ENCODE measurements at places on chromosomes 16 and 17.

DNA sequence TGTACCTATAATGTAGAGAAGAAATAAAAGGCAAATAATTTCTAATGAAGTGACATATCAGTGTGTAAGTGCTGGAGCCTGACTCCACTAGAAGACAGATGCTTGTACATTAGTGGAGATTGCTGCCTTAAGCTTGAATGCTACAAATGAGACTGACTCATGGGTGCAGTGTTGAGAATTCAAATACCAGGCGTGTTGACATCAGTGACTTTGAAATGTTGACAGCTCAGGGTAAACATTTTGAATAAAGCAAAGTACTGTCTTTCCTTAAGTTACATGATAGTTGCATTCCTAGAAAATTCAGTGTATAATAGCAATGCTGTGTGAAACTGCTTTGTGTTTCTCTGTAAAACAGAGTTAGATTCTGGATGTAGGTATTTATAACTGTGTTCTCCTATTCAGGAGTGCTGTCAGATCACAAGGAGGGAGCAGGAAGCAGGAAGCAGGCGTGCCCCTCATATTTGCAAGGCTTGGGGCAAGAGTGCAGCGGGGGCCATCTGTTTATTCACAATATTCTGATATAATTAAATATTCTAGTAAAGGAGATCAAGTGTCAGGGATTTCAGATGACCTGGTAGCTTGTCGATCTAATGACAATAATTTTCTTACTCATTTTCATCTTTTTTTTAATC lies 119.0 kb downstream of the SPECC1 start:
- no peak for DNase-seq

DNA sequence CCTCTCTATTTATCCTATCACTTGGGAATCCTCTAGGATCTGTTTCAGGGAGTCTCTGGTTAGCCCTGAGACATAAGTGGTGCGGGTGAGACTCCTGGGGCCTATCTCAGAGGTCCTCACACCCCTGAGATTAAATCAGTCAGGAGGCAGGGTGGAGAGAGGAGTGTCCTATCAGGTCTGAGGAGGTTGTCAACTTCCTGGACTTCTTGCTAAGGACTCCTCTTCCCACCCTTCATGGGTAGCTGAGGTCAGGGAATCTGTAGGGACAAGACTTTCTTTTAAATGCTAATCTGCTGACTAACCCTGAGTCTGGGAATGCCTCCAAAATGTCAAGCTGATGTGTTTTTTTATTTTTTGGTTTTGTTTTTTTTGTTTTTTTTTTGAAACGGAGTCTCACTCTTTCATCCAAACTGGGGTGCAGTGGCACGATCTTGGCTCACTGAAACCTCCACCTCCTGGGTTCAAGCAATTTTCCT lies 6.6 kb upstream of the ARMC5 start:
- DNase-seq = no peak

- no peak for DNase-seq
Observed at GRCh38 chr17:64006361-64007088, 8.4 kb downstream of the PRR29 start.

GRCh38 chr16:24997665-24998064 lies 17.5 kb downstream of the ARHGAP17 start:
- DNase-seq = no peak

GRCh38 chr16:2196981-2197511 lies 641 bp upstream of the CASKIN1 start:
- DNase-seq = no peak

- DNase-seq = no peak
Observed at GRCh38 chr17:79952901-79953300, 82.8 kb downstream of the TBC1D16 start.

- no peak for DNase-seq
Observed at GRCh38 chr17:72555052-72555451, 434.2 kb downstream of the SOX9 start.
